ENCODE measurements at places on chromosomes 1 and 21.

GRCh38 chr1:188599313-188599712 lies 1770.6 kb downstream of the PLA2G4A start:
- DNase-seq = no peak

GRCh38 chr1:69058454-69058853 lies 509.3 kb upstream of the LRRC7 start:
- DNase-seq = no peak

GRCh38 chr1:195197116-195197515 lies 1411.1 kb downstream of the KCNT2 start:
- DNase-seq = no peak

- no peak for DNase-seq
Measured at GRCh38 chr1:63323865-63324778, 1.8 kb downstream of the FOXD3 start.

DNA sequence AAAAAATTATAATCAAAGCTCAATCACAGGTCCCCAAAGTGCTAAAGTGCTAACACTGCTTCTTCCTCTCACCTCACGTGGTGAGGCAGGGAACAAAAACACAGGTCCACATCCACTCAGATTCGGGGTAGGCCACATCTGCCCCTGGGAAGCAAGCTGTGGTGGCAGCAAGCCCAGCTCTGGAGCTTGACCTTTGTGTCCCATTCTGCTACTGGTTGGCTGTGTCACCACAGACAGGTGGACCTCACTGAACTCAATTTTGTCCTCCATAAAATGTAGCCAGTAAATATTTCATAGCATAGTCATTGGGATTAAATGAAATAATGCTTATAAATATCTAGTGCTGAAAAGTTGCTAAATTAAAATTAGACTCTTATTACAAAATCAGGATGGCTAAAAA lies 8.5 kb downstream of the AZIN2 start:
- no peak for DNase-seq

GRCh38 chr1:109759513-109760334 lies 4.0 kb downstream of the EPS8L3 start:
- no peak for DNase-seq

DNA sequence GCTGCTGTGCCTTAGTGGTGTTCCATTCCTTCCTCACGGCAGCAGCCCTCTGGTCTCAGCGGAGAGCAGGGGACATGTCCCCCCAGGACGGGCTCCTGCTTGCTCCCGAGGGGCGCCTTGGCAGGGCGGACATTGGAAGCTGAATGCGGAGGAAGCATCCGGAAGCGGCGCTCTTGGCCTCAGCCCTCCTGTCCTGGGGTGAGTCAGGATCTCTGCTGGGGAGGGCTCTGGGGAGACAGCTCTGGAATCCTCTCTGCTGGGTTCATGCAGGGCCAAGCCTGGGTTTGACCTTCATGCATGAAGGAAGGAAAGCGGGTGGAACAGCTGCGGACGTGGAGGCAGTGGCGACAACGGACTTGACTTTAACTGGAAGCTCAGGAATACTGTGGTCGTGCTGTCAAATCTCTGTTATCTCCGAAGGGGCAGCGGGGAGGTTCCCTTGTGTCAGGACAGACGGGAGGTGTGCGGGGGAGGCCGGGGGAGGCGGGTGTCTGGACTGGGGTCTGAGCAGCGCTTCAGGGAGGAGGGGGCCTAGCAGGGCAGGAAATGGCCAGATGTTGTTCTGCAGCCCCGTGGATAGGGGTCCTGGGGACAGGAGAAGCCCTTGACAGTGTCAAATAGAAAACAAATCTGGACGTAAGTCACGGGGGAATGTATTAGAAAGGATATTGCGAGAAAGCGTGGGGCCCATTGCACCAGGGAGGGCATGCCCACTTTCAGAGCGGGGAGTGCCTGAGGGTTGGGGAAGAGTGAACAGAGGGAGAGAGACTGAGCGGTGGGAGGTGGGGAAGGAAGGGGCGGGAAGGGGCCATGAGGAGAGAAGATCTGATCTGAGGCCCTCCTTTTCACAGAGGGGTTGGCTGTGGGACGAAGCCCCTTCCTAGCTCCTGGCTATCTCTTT lies 26.6 kb downstream of the CRYAA start:
- DNase-seq = no peak
